COR-L47 (cell line): ENCODE measurements at places on chromosomes 7 and 10.

DNA sequence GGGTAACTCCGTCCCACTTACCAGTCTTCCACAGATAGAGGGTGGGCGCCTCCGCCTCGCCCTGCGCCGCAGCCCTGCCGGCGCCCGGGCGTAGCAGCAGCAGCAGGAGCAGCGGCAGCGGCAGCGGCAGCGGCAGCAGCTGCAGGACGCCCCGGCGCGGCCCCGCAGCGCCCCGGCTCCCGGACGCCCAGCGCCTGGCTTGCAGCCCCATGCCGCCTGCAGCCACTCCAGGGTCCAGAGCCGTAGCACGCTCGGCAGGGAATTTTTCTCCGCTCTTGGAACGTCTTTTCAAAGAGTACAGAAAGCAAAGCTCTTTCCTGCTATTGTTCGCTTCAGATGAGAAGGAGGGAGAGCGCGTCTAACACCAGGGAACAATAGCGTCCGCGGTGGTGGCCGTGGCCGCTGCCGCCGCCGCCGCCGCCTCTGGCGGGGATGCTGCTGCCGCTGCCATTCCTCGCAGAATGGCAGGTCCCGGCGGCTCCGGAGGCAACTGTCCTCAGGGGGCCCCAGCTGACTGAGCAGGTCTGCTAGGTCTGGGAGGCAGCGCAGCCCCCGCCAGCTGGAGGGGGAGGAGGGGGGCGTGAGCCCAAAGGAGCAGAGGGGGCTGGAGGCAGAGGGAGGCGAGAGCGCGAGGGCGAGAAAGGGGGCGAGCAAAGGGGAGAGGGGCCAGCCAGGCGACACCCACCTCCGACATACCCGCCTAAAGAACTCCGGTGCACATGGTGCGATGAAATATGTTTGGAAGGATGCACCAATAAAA lies at the start of gene THSD7A:
Gene THSD7A (minus strand): TSS at position 463 of the 760 bp plus-strand sequence. CDS start 252 bp downstream, at position 211.
- DNase-seq: peak; percentile 65

GRCh38 chr10:101829561-101830315 lies 11.5 kb upstream of the OGA start:
- DNase-seq: peak; percentile 30

DNA sequence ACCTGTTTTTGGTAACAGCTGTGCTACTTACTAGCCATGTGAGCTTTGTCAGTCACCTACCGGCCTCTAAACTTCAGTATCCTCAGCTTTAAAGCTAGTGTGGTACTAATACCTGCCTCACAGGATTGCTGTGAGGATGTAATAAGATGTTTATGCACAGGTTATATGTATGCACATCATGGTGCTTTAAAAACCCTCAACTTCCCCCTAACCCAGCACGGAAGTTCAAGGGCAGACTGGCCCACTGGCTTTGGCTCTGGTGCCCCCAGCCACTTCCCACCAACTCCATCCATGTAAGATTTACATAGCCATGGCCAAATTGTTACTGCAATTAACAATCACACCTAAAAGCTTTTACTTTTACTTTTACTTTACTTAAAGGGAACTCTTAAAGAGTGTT lies 676.0 kb upstream of the GALNT17 start:
- DNase-seq: no peak

- DNase-seq: no peak
Measured at GRCh38 chr10:130459851-130460490, 323.8 kb downstream of the GLRX3 start.

- no peak for DNase-seq
Measured at GRCh38 chr10:6537770-6538169, 42.3 kb downstream of the PRKCQ start.

DNA sequence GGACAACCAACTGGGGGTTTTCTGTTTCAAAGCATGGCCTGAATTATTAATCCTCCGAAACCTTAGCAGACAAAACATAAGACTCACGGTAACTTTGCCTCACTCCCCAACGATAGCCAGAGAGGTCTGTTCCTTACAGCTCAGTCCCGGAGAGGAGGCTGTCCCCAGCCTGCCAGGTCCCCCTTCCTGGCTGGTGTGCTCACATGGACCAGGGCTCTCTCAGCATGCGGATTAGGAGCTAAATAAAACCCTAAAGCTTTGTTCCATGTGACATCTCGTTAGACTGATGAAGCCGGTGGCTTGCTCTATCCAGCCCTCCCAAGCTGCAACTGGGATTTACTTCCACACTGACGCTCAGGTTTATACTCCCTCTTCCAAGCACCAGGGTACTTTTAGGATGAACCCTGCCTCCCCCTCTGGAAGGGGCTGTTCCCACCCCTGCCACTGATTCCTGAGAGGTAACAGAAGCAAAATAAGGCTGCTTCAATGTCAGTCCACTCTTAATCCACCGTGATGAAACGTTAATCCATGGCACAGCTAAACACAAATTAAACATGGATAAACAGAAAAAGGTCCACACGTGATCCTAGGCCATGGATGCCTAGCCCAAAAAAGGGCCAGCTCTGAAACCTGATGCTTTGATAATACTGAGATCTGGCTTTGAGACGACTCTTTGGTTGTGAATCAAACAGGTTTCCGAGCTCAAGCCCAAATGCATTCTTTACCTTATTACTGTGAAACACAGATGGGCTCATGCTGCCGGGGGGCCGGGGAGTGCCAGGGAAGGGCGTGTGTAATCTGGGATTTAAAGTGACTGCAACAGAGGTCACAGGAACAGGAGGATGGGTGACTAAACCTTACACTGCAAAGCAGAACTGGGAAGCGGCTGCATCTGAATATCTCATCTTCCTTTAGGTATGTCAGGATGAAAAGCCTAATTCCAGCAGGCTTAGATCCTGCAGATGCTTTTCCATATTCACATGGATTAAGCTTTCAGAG lies 86.2 kb downstream of the ZRANB1 start:
- no peak for DNase-seq

- no peak for DNase-seq
Measured at GRCh38 chr10:59493017-59493416, 130.7 kb upstream of the FAM13C start.

GRCh38 chr7:140059273-140060242 lies 3.2 kb downstream of the PARP12 start:
- peak; percentile 15 for DNase-seq

GRCh38 chr7:64625114-64626082 lies 40.5 kb upstream of the ZNF107 start:
- no peak for DNase-seq

- no peak for DNase-seq
Measured at GRCh38 chr10:43393606-43394360, 15.2 kb downstream of the HNRNPF start.

DNA sequence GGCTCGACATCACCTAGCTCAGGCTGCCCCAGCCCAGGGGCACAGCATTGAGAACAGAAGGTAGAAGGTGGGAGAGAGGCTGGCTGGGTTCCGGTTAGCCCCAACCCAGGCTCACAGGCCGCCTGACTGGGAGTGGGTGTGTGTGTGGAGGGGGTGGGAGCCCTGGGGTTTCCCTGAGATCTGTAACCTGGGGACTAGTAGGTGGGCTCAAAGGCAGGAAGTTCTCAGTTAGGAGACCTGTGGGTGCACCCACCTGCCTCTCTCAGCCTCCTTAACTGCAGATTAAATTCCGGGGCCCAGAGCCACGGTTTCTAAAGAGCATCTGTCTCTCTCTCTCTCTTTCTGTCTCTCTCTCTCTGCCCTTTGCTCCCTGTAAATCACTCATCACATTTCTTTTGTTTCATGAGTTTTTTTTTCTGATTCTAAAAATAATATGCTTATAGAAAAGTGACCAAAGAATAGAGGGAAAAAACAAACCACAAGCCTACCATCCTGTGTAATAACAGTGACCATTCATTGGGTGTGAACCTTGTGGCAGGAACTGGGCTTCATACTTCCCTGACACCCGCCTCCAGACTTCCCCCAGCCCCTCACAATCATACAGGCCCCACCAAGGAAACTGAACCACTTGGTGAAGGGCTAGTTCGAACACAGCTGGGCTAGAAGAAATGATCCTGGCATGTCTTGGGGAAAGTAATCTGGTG lies 83.4 kb upstream of the SMNDC1 start:
- no peak for DNase-seq

DNA sequence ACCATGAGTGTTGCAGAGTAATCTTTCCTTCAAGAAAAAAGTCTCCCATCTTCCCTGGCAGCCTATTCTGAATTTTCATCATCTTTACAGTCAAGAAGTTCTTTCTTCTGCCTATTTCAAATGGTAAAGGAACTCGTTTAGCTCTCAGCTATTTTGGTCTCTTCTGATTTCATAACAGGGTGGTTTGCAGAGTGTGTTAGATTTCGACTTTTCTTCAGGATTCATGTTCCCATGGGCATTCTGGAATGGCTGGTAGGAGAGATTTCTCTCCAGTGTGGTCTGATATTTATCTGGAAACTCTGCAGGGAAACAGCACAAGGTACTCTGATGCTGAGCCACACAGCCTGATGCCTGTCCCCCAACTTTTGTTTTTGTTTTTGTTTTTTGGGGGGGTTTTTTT lies 111.1 kb upstream of the FAM171A1 start:
- no peak for DNase-seq

- DNase-seq: no peak
Measured at GRCh38 chr7:47314728-47315607, 266.9 kb downstream of the TNS3 start.

DNA sequence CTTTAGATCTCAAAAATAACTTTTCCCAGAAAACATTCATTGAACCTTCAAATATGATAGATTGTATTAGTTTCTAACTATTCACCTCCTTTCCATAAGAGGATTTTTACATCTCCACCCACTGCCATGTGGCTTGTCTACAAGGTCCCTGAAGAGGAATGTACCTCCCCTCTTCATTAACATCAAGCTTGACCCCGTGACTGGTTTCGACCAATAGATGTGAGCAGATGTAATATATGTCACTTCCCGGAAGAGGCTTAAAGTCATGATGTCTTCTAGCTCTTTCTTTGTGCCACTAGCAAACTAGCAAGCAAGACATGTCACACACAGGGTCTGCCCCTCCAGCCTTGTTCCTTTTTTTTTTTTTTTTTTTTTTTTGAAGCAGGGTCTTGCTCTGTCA lies 6.9 kb downstream of the BAZ1B start:
- DNase-seq: no peak

DNA sequence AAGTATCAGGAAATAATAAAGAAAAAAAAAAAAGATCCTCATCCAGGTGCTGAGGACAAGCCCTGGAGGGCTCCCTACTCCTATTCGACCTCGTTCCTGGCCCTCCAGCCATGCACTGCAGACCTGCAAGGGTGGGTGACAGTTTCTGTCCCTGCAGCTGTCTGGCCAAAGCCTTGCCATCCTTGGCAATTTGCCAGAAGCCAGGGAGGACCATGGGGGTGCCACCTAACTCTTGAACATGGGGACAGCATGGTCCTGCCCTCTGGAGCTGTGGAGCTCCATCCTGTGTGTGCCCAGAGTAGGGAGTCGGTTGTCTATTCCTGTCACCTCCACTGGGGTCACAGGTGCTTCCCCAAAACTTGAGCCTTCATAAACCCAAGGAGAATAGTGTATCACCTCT lies 27.8 kb downstream of the DMBT1 start:
- no peak for DNase-seq

GRCh38 chr10:119441921-119442757 lies 100.4 kb downstream of the RGS10 start:
- DNase-seq: no peak

- peak; percentile 15 for DNase-seq
Measured at GRCh38 chr10:14468023-14468441, 137.3 kb upstream of the FRMD4A start.
